NCI-H2081 treated with DMSO at 0.1 percent for 48 hours (cell line): ENCODE measurements at places on chromosomes 12 and 14.

DNA sequence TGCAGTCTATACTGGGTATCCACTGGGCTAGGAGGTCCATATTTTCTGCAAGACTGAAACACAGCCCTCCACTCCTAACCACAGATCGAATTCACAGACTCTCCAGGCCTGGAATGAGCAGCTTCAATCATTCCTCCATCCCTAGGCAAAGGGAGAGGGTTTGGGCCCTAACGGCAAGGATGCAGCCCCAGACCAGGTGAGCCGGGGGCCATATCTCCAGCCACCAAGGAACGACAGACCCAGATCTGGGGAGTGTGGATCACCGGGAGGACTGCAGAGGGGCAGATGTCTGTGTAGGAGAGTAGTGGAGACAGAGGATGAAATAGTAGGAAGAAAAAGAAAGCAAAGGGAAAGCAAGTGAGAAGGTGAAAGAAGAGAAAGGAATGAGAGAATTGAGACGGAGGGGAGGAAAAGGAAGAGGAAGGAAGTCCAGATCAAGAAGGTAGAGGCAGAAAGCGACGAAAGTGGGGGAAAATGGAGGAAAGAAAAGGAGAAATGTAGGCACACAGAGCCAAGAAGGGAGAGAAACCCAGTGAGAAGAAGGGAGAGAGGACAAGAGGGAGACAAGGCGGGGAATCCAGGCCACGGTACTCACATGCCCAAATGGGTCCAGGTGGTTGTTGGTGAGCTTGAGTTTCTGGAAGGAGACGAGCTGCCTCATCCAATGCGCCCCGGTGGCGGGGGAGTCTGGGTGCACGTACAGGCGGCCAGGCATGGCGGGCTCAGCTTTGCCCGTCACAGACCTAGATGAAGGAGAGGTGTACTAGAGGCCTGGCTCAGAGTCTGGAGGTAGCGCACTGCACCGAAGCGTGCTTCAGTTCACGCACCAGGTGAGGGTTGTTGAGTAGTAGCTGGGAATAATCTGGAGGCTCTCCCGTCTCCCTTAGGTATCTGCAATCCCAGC, 7.7 kb downstream of the TBX5 start:
- no peak for DNase-seq

GRCh38 chr12:110568752-110569151, 14.4 kb downstream of the PPTC7 start:
- no peak for DNase-seq

DNA sequence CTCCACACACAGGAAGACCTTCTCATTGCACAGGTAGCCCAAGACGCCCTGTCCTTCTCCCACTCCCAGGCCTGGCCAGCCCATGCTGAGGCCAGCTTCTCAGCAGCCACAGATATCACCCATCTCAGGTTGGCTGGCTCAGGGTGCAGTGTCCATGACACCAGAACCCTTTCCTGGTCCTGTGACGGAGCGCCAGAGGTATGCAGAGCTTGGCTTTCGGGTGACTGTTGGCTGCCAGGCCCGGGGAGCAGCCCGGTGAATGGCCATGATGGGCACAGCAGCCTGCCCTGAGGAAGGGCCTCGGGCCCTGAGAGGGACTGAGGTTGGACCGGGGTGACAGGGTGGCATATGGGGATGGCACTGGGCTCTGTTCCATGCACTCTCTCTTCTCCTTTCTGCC, 173.4 kb downstream of the TSPAN9 start:
- no peak for DNase-seq

DNA sequence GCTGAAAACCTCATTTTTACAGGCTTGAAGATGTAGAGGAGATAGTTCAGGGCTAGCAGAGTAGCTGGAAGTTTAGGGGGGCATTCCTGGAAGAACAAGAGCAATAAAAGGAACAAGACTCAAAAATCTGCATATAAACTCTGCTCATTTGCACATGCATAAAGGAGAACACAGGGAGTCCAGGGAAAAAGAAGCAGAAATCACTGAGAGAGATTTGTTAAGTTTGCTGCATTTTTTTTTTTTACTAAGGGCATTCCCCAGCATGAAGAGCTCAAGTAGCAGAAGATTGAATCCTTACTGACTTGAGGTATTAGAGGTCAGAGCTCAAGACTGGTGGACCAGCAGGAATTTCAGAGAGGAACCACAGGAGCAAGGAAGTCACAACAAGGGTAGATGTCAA, 28.2 kb upstream of the BCL11B start:
- no peak for DNase-seq

GRCh38 chr14:63908667-63909264, 56.0 kb downstream of the SYNE2 start:
- DNase-seq = no peak
